GM23248 (cell line): ENCODE measurements at places on chromosomes 1 and 21.

- no peak for DNase-seq
Observed at GRCh38 chr1:158179301-158180041, 1.2 kb upstream of the CD1D start.

DNA sequence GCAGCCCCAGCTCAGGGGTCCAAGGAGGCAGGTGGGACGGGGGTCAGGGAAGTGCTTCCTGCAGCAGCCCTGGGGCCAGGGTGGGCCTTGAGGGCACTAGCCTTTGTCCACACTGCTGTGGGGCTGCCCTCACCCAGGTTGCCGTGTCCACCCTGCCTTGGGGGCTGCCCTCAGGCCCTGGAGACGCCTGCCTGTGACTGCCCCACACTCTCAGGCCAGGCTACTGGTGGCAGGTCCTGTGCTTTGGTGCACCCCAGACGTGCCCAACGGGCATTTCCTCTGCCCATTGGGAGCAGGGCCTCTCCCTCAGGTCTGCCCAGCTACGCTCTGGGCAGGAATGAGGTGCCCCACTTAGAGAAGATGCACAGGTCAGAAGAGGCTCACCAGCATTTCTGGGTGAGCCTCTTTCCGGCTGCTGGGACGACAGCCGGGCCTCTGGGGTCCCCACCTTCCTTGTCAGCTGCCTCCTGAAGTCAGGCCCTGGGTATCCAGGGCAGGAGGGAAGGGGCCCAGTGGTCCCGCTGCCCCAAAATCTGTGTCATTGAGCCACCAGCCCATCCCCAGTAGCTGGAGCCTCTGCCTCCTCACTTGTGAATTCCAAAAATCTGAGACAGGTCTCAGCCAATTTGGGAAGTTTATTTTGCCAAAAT, 2.7 kb upstream of the MMEL1 start:
- no peak for DNase-seq

GRCh38 chr1:39592069-39592468, 15.5 kb upstream of the PABPC4 start:
- DNase-seq, result no peak

- DNase-seq, result peak; percentile 63
Observed at GRCh38 chr1:11804666-11805421, 920 bp downstream of the MTHFR start.

- peak; percentile 91 for DNase-seq
Observed at GRCh38 chr1:8818325-8818775, 910 bp upstream of the RERE start.

- no peak for DNase-seq
Observed at GRCh38 chr1:223208164-223209076, 65.4 kb upstream of the TLR5 start.

GRCh38 chr1:206834711-206835110, 30.7 kb upstream of the IL20 start:
- DNase-seq, result peak; percentile 51

DNA sequence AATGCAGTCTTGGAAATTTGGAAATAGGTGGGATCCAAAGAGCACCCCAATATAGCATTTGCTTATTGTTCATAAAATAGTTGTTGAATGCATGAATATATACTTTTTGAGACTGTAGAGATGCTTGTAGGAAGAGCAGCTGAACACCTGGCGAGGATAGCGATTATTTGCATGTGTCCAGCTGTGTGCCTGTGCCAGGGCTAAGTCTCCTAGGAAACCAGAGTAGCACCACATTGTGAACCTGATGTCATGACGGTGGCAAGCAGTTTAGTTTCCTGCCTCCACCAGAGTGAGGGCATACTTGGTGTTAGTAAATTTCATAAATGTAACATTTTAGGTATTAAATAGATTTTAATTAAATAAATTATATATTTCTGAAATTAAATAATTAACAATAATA, 37.3 kb upstream of the IRF2BP2 start:
- DNase-seq, result no peak
